ENCODE measurements at places on chromosomes 1 and 21.

GRCh38 chr1:59730759-59731478, 83.8 kb upstream of the HOOK1 start:
- DNase-seq: no peak

GRCh38 chr1:227919906-227920305, 27.8 kb downstream of the WNT9A start:
- DNase-seq: no peak

GRCh38 chr1:199041173-199041914, 402.5 kb downstream of the PTPRC start:
- DNase-seq: no peak

DNA sequence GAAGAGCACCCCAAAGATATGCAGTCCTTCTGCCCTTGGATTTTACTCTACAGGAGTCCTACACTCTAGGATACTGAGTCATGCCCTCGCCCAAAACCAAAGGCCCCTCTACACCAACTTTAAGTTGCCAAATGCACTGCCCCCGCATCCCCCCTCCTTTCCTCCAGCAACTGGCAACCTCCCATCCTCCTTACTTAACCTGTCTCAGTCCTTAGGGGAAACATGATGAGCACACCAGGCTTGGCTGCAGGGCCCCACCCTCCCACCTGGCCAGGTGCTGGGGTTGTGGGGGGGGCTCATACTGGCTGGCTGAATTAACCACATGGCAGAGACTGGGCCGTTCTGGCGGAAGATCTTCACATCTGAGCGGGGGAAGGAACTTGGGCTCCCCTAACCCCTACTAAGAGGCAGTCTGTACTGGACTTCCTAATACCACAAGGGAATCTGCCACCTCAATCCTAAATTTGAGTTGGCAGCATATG, 1.2 kb downstream of the HDGF start:
- no peak for DNase-seq

DNA sequence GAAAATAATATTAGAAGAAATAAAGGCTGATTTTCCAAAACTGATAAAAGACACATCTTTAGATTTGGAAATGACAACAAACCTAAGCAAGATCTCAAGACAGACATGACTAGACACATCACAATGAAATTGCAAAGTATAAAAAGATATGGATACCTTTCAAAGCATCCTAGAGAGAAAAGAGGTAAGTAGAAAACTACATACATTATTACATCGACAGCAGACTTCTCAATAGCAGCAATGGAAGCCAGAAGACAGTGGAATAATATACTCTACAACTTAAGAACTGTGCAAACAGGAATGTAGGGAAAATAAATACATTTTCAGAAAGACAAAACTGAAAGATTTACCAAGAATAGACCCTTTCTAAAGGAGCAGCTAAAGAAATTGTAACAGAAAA, 50.2 kb downstream of the DENND1B start:
- no peak for DNase-seq

DNA sequence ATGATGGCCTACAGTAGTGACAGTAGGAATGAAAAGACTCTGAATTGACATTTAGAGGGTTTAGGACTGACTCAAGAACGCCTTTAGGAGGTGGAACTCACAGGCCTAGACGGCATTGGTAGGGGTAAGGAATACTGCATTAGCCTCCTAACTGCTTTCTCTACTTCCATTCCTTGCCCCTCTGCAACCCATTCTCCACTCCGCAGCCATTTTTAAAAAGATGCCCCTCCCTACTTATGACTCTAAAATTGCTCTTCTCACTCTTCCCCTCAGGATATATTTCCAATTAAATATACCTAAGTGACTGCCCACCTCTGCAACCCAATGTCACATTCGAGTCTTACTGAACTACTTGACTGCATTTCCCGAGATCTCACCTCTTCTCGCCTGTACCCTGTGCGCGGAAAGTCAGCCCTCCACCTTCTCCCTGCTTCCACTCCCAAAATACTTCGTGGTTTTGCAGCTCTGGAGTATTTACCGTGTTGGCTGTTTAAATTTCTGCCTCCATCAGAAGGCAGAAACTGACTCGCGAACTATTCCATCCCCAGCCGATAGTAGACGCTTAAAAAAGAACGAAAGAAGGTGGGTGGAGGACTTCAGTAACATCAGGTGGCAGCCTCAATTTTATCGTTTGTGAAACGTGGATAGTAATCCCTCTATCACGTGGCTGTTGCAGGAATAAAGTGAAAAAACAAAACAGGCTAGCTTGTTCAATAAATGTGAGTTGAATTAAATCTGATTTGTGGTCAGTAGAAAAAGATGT, 1.1 kb upstream of the YBX1 start:
- DNase-seq: no peak

- no peak for DNase-seq
These were observed 58.0 kb downstream of the DDX20 start for GRCh38 chr1:111813440-111814304.

DNA sequence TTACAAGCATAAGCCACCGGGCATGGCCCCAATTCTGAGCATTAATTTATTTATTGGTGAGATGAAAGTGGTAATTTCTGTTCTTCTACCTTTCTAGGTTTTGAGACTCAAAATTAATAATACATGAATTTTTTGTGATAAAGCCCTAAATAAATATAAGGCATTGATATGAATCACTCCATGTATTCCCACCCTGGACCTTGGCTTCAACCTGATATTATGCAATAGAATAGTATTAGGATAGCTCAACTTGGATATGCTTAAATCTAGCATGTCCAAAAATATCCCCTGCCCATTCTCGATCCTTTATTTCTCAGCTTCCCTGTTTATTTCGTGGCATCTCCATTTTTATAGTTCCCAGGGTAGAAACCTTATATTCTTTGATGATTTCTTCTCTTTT, 2.5 kb downstream of the AGL start:
- no peak for DNase-seq

- no peak for DNase-seq
These were observed 7.7 kb downstream of the ADAMTS1 start for GRCh38 chr21:26837539-26837938.

DNA sequence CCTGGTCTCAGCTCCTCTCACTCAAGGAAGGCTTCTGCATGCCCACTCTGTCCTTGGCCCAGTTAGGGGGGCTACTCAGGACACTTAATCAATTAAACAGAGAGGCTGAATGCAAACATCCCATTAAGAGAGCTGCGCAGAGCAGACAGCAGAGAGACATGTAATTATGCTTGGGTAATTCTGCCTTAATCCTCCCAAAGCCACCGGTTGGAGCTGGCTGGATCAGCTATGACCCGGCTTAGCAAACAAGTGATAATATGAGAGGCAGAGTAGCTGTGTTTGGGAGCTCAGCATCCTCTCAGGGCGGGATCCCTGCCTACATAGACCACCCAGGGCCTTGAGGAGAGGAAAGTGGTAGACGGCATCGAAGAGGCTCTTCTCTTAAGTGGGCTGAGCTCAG, 183.2 kb downstream of the GRIK3 start:
- DNase-seq: no peak

DNA sequence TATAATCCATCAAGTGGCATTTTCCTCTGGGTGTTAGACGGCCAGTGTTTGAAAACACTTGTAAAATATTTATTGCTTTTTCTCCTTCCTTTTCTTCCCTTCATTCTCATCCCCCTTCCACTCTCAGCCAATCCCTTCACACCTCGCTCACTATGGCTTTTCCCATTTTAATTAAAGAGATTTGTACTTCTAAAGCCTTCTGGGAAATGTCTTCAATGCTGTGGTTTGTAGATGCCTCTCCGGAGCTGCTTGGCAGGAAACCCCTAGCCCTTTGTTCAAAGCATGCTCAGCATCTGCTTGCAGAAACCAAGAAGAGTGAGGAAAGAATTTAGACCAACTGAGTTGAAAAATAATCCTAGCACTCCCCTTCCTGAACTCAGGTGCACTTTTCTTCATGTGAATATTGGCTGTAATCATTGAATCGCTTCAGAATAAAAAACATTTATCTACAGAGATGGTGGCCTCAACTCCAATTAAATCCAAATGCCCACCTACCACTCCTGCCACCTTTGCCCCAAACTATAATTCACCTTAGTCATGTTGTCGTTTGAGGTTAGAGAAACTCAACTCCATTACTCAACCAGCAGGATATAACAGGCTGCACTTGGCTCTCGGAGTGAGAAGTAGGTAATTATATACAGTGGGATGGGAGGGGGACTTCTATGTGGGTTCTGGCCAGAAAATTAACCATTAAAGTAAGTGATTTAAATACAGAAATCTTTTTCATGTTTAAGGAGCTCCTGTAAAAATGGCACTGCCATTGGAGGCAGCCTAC, 659.4 kb upstream of the CAMK1G start:
- DNase-seq: no peak

- no peak for DNase-seq
These were observed 78.4 kb downstream of the HS2ST1 start for GRCh38 chr1:86992861-86993260.

GRCh38 chr1:33893147-33893830, 29.4 kb downstream of the HMGB4 start:
- DNase-seq: no peak

DNA sequence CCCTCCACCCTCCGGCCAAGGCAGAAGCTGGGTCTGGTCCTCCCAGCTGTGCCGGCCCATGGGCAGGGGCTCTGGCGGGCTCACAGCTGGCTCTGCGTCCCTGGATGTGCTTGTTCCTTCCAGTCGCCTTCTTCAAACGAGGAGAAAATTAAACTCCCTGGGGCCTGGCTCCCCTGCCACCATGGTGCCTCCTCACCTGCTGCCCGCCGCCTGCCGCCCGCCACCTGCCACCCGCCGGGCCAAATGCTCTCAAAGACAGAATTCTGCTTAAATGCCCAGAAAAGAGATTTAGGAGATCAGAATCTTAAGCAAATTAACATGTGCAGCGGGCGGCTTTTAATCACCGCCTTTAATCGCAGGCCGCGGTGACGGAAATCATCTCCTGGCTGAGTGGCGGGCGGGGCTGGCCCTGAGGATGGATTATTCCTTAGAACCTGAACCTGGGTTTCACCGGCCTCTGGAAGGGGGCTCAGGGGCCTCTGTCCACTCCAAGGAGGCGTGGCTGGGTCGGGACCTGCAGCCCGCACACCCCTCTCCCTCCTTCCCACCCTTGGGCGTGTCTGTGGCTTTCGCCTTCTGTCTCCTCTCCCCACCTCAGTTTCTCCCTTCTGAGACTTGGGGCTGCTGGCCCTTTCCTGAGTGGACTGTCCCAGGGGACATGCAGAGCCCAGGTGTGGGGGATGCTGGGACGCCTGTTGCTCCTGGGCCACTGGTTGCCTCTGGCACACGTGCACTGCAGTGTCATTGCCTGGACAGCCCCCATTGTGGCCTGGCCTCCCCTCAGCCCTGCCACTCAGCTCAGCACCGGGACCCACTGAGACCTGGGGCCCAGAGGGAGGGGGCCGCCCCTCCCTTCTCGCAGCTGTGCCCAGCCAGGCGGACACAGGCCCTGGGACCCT, 10.5 kb upstream of the PLCH2 start:
- no peak for DNase-seq

DNA sequence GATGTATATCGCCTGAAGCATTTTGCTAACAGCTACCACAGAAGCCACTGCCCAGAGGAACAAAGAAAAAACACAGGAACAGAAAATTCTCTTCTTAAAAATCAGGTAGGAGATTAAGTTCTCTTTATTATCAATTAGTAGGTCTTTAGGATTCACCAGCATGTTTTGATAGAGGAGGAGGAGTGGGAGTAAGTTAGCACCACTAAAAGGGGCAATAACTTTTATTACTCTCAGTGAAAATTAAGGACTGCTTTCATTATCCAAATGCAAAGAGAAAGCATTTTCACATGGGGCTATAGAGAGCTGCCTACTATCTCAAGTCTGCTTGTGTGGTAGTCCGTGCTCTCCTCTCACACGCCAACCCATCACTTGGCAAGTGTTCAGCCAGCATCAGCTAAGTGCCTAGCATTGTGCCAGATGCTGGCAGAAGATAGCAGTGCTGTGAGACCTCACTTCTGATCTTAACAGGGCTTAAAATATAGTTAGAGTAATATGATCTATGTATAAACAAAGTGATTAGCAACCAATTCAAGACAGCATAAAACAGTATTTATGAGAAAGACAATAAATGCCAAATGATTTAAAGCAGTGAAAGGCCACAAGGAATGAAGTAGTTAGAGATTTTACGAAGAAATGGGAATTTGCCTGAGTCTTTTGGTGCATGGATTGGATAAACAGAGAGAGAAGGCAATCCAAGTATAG, 39.8 kb downstream of the ASTN1 start:
- no peak for DNase-seq

DNA sequence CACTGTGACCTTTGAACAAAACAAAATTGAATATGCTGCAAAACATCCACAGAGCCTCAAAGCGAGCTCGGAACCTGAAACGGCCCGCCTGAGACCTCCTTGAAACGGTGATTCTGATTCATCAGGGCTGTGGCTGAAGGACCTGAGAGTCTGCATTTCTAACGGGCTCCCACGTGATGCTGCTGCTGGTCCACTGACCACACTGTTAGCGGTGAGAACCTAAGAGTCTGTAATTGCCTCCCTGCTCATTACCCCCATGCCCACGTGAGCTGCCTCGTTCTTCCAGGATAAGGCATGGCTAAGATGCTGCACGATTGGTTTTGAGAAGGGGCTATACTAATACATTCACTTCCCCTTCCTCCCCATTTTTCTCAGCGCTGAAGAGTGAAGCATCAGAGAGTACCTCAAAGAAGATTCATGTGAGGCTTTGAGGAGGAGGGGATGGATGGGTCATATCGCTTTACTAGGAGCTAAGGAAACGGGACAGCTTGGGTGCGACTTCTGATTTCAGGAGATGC, 9.7 kb downstream of the TLR5 start:
- no peak for DNase-seq

GRCh38 chr1:151618470-151618869, 6.6 kb downstream of the SNX27 start:
- DNase-seq: no peak

DNA sequence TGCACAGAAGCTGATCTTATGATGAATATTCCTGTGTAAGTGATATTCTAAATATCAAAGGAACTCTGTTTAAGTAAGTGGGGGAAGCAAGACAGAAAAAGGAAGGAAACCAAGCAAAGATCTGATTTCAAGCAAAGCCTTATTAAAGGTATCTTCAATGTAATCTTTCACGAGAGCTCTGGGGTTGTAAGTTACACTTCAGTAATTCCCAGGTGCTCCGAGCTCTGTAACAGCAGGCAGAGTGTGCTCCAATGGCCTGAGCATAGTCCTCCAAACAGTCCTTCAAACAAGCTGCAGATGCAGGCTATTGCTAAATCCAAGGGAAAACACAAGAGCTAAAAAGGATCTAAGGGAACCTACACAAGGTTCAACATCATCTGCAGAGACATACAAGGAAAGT, 949.7 kb upstream of the TMPRSS15 start:
- DNase-seq: no peak

GRCh38 chr1:55848906-55849305, 633.7 kb upstream of the USP24 start:
- DNase-seq: no peak

All from stimulated activated CD8-positive, alpha-beta memory T cell treated with anti-CD3 and anti-CD28 coated beads, Interleukin-12 subunit alpha, Interleukin-12 subunit beta, amount 100 ng/mL, for 1 hour (primary cell).